HuH-7 (cell line): ENCODE measurements at places on chromosomes 2 and 18.

DNA sequence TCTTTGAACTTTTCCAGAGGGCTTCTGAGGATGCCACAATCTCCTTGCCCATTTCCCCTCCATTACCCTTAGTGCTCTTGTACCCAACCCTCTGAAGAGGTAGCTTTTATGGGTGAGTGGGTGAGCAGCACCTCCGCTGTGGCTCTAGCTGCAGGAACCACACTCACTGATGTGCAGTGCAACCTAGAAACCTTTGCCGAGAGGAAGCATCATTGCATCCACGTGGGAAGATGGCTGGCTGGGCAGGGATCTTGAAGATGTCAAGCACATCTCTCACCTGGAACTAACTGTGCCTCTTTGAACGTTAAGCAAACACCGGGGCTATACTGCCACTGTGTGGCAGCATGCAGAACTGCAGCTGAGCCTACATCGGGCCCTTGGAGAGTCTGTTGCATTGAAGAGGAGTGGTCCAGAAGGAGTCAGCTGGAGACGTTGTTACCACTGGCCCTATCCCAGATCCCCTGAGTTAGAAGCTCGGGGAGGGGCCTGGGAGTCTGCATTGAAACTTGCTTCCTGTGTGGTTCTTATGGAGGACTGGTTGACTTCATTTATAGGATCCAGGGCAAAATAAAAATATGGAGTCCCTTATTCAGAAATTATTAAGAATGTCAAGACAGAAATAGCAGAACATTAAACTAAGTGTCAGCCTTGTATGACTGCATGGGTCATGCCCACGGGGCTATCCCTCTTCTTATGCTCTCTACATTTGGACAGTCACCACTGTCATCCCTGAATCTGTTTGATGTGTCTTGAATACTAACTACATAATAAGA, 28.7 kb downstream of the IGFBP5 start:
- peak; percentile 80 for DNase-seq

- DNase-seq, result no peak
Measured at GRCh38 chr2:63058144-63058920, 7.7 kb downstream of the OTX1 start.

- no peak for DNase-seq
Measured at GRCh38 chr2:163247156-163247846, 408.7 kb upstream of the KCNH7 start.

- DNase-seq, result no peak
Measured at GRCh38 chr2:55038428-55038827, 11.8 kb downstream of the RTN4 start.

GRCh38 chr2:231486851-231487596, 22.7 kb upstream of the NCL start:
- no peak for DNase-seq

GRCh38 chr2:8541223-8541622, 140.6 kb upstream of the ID2 start:
- DNase-seq, result no peak

- DNase-seq, result peak; percentile 46
Measured at GRCh38 chr2:134207589-134208209, 46.2 kb upstream of the MGAT5 start.

DNA sequence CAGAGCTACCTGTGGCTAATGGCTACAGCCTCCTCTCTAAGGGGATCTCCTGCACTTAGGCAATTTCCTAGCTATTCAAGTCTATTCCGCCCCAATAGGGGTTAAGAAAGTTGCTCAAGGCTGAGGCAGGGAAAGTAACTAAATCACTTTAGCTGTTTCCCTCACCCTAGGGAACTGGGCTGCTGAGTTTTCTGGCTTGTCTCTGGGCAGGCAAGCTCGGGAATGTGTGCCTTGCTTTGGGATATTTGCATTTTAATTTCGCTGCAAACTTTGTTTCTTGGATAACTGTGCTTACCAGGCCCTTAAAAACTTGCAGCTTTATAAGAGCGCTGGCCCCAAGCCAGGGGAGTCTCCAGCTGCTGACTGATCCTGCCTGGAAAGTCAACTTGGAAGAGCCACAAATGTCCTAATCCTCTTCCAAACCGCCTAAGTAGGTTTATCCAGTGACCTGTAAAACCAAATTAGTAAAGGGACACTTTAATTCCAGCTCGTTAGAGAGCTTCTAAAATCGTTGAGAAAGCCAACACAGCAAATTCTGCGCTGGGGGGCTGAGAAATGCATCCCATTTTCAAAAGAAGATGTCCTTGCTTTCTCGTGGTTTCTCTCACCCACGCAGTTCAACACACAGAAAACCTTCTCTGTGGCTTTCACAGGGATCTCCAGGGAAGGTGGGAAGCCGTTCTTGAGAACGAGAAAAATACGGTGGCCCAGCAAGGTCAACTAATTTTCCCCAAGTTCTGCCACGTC, 59.5 kb upstream of the SP3 start:
- no peak for DNase-seq

GRCh38 chr18:23945416-23946079, 69.0 kb upstream of the TTC39C start:
- no peak for DNase-seq

DNA sequence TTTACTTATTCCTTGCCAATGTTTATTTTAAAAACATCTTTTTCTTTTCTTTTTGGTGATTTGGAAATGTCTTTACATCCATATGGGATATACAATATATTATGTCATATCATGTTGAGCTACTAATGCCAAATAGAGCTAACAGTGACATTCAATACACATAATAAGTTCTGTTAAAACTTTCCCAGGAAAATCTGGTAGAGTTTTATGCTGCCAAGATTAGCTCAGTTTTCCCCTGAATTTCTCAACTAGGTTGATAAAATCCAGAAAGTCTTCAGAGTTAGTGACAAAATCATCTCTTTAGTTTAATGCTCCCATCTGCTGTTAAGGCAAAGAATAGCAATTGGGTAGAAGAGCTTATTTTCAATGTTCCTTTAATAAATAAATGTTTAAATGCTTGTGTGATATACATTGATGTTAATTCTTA, 9.9 kb downstream of the COL3A1 start:
- no peak for DNase-seq

GRCh38 chr2:22347306-22347705, 1037.7 kb upstream of the KLHL29 start:
- no peak for DNase-seq
